Right lobe of liver (tissue), 6 donors: ENCODE measurements at places on chromosomes 16 and 17. TPM values are rescaled to one million over a fixed set of nuclear protein-coding genes. Genes with fewer than 3 reads are reported as not detected.

Gene WFIKKN2
- total RNA-seq, result not detected

Gene PRRT2
- not detected for total RNA-seq

DNA sequence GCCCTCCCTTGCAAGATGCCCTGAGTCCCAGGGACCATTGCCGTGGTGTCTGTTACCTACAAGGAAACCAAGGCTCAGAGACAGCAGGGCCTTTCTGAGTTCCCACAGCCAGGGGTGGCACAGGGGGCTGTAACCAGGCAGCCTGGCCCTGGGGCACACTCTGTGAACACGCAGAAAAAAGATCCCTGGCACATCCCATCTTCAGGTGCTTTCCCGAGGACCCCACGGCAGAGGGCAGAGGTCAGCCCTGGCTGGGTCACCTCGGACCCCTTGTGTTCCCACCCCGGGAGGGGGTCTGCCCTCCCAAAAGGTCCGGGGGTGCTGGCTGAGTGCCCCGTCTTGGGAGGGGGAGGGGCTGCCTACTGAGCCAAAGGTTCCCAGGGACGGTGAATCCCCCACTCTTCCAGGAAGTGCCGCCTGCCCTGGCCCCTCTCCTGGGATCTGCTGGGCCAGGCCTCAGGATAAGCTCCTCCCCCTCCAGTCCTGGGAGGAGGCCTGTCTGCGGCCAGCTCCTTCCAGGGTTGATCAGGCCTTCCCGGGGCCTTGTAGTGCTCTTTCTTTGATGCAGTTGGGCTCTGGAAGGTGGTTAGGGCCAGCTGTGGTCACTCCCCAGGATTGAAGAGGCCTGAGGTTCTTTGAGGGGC is 8.1 kb downstream of the GLIS2 start:
- H3K27ac ChIP-seq, result peak overlapping the region; percentile 33
- no peak overlapping the region for H3K4me3 ChIP-seq
- H3K27me3 ChIP-seq, result no peaks in the 10 kb centered on the region
- no peaks in the 10 kb centered on the region for H3K4me1 ChIP-seq
- no peak for DNase-seq

- H3K27me3 ChIP-seq, result no peaks in the 10 kb centered on the region
- H3K36me3 ChIP-seq, result no peaks in the 10 kb centered on the region
- no peak overlapping the region for H3K4me3 ChIP-seq
- no peak overlapping the region for H3K27ac ChIP-seq
- no peak for DNase-seq
- H3K4me1 ChIP-seq, result no peaks in the 10 kb centered on the region
These were observed 219.2 kb upstream of the CDH5 start for GRCh38 chr16:66147291-66147690.

- peaks cover 2% of the 10 kb centered on the region for H3K4me1 ChIP-seq
- no peak overlapping the region for H3K4me3 ChIP-seq
- DNase-seq, result no peak
- H3K27me3 ChIP-seq, result no peaks in the 10 kb centered on the region
These were observed 102.1 kb downstream of the KIF2B start for GRCh38 chr17:53924530-53925455.

GRCh38 chr16:27335349-27336053 is 21.7 kb downstream of the IL4R start:
- no peaks in the 10 kb centered on the region for H3K27me3 ChIP-seq
- H3K36me3 ChIP-seq, result peaks cover 3% of the 10 kb centered on the region
- H3K4me1 ChIP-seq, result peaks cover 20% of the 10 kb centered on the region

DNA sequence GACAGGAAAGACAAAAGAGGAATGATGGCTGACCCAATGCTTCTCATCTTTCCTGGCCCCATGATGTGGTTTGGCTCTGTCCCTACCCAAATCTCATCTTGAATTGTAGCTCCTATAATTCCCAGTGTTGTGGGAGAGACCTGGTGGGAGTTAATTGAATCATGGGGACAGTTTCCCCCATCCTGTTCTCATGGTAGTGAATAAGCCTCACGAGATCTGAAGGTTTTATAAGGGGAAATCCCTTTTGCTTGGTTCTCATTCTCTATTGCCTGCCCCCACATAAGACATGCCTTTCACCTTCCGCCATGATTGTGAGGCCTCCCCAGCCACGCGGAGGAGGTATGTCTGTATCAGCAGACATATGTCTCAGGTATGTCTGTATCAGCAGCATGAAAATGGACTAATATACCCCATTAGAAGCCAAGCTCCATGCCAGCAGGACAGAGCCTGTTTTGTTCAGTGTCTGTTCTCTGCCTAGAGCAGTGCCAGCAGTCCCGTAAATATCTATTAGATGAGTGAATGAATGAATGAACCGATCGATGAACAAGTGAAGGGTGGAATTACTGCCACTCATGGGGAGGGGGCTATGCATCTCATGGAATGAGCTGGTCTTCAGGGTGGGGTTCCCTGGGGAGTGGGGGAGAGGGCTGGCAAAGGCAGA is 304.4 kb downstream of the SOX9 start:
- DNase-seq, result no peak
- H3K36me3 ChIP-seq, result no peaks in the 10 kb centered on the region
- H3K4me3 ChIP-seq, result no peak overlapping the region
- H3K27me3 ChIP-seq, result no peaks in the 10 kb centered on the region
- H3K4me1 ChIP-seq, result no peaks in the 10 kb centered on the region
- no peak overlapping the region for H3K27ac ChIP-seq

GRCh38 chr17:60604686-60605334 is 4.8 kb downstream of the PPM1D start:
- H3K36me3 ChIP-seq, result no peaks in the 10 kb centered on the region
- no peak for DNase-seq
- H3K4me1 ChIP-seq, result no peaks in the 10 kb centered on the region
- no peak overlapping the region for H3K27ac ChIP-seq
- no peak overlapping the region for H3K4me3 ChIP-seq
- no peaks in the 10 kb centered on the region for H3K27me3 ChIP-seq

DNA sequence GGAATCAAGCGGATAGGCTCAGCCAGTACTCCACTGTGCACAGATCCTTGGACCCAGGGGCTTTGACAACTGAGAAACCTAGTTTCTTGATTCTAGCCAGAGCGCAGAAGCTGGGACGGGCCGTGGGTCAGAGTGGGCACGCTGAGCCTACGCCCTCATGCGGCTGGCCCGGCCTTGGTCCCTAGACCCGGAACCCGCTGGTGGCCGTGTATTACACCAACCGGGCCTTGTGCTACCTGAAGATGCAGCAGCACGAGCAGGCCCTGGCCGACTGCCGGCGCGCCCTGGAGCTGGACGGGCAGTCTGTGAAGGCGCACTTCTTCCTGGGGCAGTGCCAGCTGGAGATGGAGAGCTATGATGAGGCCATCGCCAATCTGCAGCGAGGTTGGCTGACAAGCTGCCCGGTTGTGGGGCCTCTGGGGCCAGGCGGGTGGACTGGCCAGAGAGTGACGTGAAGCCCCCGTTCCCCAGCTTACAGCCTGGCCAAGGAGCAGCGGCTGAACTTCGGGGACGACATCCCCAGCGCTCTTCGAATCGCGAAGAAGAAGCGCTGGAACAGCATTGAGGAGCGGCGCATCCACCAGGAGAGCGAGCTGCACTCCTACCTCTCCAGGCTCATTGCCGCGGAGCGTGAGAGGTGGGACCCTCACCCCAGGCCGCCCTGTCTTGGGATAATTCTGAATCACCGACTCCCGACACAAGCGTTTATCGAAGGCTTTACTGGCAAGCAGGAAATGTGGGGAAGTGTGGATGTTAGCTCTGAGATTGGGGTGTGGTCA is 946 bp downstream of the STUB1 start:
- H3K4me1 ChIP-seq, result peaks cover 4% of the 10 kb centered on the region
- DNase-seq, result no peak
- no peaks in the 10 kb centered on the region for H3K27me3 ChIP-seq
- peak overlapping the region; percentile 71 for H3K27ac ChIP-seq

DNA sequence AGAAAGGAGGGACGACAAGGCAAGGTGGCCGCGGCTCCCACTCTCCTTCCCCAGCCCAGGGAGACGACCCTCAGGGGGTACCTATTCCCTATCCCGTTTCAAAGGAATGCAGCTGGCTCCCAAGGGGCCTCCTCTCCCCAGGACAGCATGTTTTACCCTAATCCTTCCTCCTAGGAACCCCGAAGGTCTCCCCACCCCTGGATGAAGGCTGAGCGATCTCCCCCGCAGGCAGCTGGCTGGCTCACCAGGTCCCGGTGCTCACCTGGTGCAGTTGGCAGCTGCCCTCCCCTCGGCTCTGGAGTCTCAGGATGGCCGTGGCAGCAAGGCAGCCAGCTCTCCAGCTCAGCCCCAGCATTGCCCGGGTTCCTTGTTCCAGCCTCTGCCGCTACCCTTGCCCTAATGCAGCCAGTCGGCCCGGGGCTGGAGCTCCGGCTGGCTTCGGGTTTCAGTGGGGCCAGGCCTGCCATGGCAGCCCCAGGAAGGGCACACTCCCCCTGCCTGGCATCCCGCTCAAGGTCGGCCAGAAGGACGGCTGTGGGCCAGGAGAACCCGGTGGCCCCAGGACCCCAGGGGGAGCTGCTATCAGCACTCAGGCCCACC is 4.6 kb downstream of the CLUH start:
- no peaks in the 10 kb centered on the region for H3K27me3 ChIP-seq
- DNase-seq, result peak; percentile 57
- no peak overlapping the region for H3K4me3 ChIP-seq
- H3K36me3 ChIP-seq, result no peaks in the 10 kb centered on the region
- H3K27ac ChIP-seq, result peak overlapping the region; percentile 76

GRCh38 chr17:64042700-64043485 is 22.5 kb upstream of the ICAM2 start:
- H3K27ac ChIP-seq, result no peak overlapping the region
- H3K4me1 ChIP-seq, result no peaks in the 10 kb centered on the region
- no peak for DNase-seq

DNA sequence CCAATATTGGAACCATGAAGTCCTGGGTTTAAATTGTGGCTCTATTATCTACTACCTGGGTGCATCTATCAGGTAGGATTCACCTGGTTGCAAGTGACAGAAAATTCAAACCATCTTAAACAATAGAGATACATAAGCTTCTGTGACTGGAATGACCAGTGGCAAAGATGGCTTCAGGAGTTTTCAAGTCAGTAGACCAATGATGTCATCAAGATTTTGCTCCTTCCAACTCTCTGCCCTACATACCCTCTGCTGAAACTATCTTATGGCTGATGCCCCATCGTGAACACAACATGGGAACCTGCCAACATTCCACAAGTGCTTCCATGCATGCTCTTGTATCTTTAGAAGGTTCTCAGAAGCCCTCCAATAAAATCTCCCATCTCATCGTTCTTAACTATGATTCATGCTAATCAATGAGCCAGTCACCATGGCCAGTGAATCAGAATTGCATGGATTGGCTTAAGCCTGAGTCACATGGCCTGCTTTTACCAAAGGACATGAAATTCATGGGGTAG is 180.9 kb downstream of the GRIN2A start:
- H3K27me3 ChIP-seq, result no peaks in the 10 kb centered on the region
- no peak overlapping the region for H3K27ac ChIP-seq
- no peaks in the 10 kb centered on the region for H3K4me1 ChIP-seq
